ENCODE measurements at places on chromosomes 4 and X. TPM values are rescaled to one million over a fixed set of nuclear protein-coding genes. Genes with fewer than 3 reads are reported as not detected.
A peak's percentile ranks its signal among the peaks of the same experiment; 100 is the strongest.

GRCh38 chrX:40628506-40628905 is 5.3 kb downstream of the MPC1L start:
- DNase-seq = no peak

- no peak for DNase-seq
Measured at GRCh38 chr4:101419336-101420135, 72.2 kb upstream of the PPP3CA start.

GRCh38 chr4:99633772-99634171 is 23.9 kb downstream of the C4orf54 start:
- no peak for DNase-seq

GRCh38 chr4:120088507-120088906 is 21.9 kb upstream of the MAD2L1 start:
- no peak for DNase-seq

DNA sequence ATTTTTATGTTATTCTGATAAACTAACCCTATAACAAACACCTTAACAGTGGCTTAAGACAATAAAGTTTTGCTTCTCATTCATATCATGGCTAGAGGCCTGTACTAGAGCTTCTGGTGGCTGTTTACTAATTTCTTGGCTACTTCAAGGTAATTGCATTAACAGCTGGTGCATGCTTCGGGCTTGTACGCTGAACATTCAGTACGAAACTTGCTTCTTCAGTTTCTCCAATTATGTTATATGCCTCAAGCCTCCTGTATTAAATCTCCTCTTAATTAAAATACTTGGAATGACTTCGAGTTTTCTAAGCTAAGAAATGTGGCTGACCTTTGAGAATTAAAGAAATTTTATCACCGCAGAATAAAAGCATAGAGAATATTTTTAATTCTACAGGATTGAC is 138.9 kb upstream of the TRAM1L1 start:
- no peak for DNase-seq

GRCh38 chr4:98352940-98353339 is 91.8 kb downstream of the RAP1GDS1 start:
- no peak for DNase-seq

- DNase-seq = no peak
Measured at GRCh38 chrX:12370497-12370986, 232.3 kb downstream of the FRMPD4 start.

- no peak for DNase-seq
Measured at GRCh38 chrX:123188081-123188480, 4.0 kb downstream of the GRIA3 start.

GRCh38 chrX:132023896-132024386 is 839 bp downstream of the STK26 start:
- no peak for DNase-seq

DNA sequence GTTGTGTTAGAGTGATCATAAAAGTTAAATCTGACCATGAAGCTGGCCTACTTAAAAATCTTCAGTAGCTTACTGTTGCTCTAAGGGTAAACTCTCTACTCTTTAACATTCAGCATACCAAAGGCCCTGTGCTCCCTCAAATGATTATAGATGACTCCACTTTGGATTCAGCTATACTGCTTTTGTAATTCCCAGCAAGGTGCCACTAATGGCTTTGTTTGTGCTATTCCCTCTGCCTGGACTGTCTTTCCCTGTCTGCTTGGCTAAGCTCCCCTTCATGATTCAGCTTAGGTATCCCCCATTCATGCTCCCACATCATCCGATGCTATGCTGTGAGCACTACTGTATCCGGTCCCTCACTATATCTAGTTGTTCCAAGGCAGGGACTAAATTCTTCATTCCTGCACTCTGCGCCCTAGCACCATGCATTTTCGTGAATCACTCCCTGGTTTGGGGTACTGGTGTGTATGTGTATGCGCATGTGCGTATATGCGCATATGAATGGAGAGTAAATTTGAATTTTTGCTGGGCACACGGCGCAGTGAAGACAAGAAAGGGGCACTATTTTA is 453 bp upstream of the PBDC1 start:
- DNase-seq = no peak

DNA sequence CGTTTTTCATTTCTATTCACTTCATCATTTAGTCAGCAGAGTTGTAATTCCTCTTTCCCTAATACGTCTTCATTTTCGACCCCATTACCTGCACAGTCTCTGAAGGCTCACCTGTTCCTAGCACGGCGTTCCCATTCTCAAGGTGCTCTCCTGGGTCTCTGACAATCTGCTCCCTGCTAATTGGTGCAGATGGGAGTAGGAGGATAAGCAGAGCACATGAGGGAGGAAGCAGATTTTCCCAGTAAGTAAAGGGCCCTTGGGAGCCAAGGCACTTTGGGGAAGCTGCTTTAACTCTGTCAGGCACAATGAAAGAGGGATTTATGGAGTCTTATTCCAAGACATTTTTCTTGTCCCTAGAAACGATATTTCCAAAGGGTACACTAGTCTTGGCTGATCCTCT is 466.4 kb downstream of the STIM2 start:
- no peak for DNase-seq

DNA sequence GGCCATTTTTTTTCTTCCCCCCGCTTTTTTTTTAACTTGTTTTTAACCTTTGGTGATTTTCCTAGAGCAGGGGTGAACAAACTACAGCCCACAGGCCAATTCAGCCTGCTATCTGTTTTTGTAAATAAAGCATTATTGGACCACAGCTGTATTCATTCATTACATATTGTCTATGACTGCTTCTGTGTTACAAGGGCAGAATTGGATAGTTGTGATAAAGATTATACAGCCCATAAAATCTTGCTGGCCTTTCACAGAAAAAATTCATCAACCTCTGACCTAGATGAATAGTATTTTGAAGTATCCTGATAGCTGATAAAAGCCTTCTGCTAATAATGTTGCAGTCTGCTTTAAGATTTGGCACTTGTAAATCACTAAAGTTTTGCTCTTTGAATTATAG is 63.4 kb downstream of the SMAD1 start:
- no peak for DNase-seq

- peak; percentile 78 for DNase-seq
Measured at GRCh38 chrX:101051549-101052302, at the start of gene TRMT2B. TRMT2B (minus strand) TSS chrX:101052111; CDS start chrX:101042289, 9,822 bp downstream.

DNA sequence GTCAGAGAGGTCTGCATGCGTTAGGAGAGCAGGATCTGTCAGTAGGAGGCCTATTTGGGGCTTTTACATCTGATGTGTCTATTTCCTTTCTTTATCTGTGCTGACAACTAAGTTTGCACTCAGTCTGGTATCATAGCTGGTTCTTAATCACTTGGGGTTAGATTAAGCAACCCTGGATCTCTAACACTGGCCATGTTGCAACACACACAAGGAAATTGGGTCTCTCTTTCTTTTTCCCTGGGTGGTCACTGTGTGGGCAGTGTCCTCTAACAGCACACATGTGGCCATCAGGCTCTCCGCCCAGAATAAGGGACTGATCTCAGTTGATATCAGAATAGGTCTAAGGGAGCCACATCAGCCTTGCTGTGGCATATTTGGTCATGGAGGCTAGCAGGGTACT is 38.9 kb downstream of the IGFBP7 start:
- DNase-seq = peak; percentile 7

GRCh38 chr4:124212815-124213630 is 499.5 kb downstream of the ANKRD50 start:
- DNase-seq = no peak

GRCh38 chr4:78645853-78646757 is 94.5 kb downstream of the ANXA3 start:
- peak; percentile 87 for DNase-seq

DNA sequence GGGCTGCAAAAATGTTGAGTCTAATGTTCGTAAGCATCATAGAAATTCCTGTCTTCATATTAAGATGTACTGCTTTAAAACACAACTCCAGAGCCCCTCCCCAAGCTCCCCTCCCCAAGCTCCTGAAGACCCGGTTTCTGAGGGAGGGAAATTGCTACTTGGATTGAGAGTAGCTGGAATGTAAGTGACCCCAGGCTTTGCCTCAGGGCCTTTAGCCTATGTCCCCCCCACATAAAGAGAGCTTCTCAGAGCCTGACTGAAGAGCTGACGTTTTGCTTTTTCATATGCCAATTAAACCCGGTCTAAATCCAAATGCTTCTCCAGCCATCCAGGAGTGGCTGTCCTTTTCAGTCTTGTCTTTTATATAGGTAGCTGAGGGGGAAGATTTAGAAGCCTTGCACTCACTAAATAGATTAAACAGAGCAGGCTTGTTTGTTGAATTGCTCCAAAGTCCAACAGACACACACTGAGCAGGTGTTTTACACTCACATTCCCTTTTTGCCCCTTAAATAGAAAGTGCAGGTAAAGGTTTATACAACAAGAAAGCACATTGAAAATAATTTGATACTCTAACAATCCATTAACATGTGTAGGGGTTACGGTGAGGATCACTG is 19.6 kb downstream of the ARX start:
- no peak for DNase-seq

GRCh38 chrX:12741416-12741815 is 49.8 kb upstream of the PRPS2 start:
- no peak for DNase-seq

DNA sequence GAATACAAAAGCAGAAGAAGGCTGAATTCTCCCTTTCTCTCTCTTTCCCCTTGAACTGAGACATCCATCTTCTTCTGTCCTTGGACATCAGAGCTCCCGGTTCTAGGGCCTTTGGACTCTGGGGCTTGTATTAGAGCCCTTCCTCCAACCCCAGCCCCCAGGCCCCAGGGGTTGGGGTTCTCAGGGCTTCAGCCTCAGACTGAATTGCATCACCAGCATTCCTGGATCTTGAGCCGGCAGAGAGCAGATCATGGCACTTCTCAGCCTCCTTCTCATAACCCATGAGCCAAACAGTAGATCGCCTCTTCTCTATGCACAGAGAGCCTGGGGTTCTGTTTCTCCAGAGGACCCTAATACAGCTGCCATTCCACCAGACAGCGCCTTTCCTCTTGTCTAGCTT is 25.3 kb upstream of the CLDN24 start:
- DNase-seq = no peak

DNA sequence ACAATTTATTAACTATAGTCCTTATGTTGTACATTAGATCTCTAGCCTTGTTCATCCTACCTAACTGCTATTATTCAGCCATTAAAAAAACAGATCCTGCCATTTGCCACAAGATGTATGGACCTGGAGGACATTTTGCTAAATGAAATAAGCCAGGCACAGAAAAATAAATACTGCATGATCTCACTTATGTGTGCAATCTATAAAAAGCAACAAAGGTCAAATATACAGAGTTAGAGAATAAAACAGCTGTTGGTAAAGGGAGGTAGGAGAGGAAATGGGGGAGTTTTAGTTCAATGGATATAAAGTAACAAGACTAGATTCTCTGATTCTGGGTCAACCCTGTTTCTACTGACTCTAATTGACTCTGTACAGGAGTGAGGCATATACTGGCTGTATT is 103.3 kb upstream of the FAM9C start:
- DNase-seq = no peak

DNA sequence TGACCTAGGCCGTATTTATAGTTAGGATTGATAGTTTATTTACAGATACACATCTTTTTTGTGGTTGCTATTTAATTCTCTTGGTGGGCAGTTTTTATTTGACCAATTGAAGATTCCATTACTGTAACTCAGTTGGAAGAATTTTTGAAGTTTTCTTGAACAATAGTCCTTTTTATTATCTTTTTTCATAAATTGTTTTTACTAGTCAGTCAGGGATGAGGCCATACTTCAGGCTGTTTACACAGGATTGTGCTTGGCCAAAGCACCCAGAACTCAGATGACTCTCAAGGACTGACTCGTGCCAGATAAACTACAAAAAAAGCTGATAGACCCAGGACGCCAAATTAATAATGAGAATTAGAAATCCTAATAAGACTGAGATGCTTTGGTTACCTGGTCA is 7.0 kb downstream of the HERC3 start:
- peak; percentile 51 for DNase-seq

DNA sequence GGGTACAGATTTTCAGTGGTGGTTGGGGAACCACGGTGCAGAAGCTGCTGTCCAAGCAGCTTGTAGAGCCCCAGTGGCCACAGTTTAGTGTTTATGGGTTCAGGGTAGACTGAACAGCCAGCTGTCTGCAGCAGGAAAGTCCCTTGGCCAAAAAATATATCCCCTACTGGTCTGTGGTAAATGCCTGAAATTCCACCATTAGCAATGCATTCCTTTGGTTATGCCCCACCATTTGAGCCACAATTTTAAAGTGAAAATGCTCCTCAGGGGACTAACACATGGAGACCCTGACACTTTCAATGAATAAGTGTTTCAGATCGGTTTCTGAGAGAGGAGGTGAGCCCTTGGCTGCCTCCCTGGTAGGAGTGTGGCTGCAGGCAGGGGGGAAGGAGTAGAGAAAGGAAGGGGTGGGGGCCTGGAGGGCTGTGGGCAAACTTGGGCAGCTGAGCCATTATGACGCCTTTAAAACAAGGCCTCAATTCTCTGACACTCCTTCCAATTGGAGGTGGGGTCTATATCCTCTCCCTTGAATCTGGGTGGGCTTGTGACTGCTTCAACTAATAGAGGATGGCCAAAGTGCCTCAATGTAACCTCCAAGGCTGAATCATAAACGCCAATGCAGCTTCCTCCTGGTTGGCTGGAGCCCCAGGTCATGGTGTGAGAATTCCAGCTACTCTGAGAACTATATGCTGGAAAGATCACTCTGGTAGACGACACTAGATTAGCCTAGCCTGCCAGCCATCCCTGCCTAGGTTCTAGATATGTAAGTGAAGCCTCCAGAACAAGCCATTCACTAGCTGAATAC is 75.8 kb upstream of the ATP6AP2 start:
- no peak for DNase-seq

GRCh38 chr4:25928379-25929297 is 14.6 kb downstream of the SMIM20 start:
- no peak for DNase-seq

DNA sequence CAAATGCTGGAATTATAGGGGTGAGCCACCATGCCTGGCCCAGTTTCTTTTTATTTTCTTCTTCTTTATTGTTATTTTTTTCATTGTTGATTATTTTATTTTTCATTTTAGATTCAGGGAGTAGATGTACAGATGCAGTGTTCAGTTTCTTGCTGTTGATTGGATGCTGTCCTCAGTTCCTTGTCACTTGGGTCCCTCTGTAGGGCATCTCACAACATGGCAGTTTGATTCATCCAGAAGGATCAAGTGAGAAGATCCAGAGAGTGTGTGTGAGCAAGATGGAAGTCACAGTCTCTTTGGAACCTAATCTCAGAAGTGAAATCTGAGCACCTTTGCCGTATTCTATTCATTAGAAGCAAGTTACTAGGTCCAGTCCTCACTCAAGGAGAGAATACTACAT is 20.9 kb downstream of the HMGB3 start:
- DNase-seq = no peak

- DNase-seq = peak; percentile 75
Measured at GRCh38 chrX:130120746-130121504, 10.6 kb upstream of the ELF4 start.

IL2RG gene
- 6.1 TPM for total RNA-seq

ODAPH gene
- not detected for total RNA-seq

PNMA5 gene
- not detected for total RNA-seq

CCKAR gene
- not detected for total RNA-seq

FAM236C gene
- not detected for total RNA-seq

NPY5R gene
- total RNA-seq = 0.54 TPM

CDX4 gene
- total RNA-seq = not detected

TKTL2 gene
- total RNA-seq = not detected

PCDH19 gene
- 0.40 TPM for total RNA-seq

RRH gene
- total RNA-seq = 1.6 TPM

DGAT2L6 gene
- total RNA-seq = not detected

MBNL3 gene
- 15.2 TPM for total RNA-seq

FAT1 gene
- total RNA-seq = 74.8 TPM

SPANXA1 gene
- total RNA-seq = not detected

SH3TC1 gene
- total RNA-seq = 13.5 TPM

NWD2 gene
- 0.27 TPM for total RNA-seq

Data from thyroid gland (tissue), 4 donors.